ENCODE measurements at places on chromosomes 16 and 17.

- no peak for DNase-seq
Observed at GRCh38 chr17:29162909-29163341, 17.3 kb downstream of the MYO18A start.

- no peak for DNase-seq
Observed at GRCh38 chr16:25874196-25874595, 182.4 kb downstream of the HS3ST4 start.

DNA sequence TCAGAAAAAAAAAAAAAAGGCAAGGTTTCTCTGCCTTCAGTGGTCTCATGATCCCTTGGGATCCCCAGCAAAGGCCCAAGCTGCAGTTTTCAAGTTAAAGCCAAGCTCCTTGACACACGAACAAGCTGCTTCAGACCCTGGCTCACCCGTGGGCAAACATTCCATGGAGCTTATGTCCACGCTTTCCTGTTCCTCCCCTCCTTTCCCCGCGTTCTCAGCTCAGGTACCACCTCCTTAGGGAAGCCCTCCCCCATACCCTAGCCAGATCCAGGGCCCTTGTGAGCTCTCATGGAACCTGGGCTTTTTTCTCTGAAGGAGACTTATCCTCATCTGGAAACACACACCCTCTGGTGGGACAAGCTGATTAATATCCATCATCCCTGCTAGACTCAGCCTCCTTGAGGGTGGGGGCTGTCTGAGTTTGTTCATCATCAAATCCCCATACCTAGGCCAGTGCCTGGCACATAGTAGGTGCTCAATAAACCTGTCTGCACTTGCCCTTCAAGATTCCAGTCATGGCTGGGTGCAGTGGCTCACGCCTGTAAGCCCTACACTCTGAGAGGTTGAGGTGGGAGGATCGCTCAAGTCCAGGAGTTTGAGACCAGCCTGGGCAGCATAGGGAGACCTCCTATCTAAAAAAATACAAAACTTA lies 54.7 kb downstream of the COTL1 start:
- no peak for DNase-seq

- no peak for DNase-seq
Observed at GRCh38 chr16:30092373-30093010, 768 bp upstream of the TBX6 start.

GRCh38 chr17:58289869-58290268 lies 9.1 kb upstream of the MPO start:
- DNase-seq = no peak

GRCh38 chr17:30249460-30249859 lies 14.0 kb upstream of the SLC6A4 start:
- no peak for DNase-seq

DNA sequence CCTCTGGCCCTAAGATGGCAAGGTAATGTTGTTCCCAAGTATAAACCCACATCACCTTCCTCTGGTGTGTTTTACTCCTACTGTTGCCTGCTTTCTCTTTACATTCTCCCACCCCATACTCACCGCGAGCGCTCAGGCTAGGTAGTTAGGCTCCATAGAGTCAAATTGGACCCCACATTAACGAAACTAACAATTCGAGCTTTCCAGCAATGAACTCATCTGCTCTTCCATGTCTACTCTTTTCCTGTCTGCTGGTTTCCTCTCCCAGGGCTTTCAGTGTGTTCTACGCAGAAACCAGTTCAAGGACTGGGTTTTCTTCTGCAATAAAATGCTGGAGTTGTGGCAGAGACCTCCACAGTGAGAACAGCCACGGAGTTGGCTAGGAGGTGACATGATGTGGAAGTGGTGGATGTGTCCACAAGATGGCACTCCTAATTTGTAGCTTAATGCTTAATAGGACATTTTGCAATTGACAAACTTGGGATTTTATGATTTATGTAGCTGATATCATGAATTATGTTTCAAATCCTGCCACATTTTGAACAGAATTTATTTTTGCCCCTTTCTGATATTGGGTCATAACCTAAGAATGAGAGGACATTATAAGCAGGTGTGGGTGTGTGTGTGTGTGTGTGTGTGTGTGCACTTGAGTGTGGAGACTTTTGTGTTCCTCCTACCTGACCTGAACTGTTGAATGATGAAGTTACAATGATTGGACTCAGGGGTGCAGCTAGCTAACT lies 2.2 kb upstream of the UQCRC2 start:
- DNase-seq = no peak

DNA sequence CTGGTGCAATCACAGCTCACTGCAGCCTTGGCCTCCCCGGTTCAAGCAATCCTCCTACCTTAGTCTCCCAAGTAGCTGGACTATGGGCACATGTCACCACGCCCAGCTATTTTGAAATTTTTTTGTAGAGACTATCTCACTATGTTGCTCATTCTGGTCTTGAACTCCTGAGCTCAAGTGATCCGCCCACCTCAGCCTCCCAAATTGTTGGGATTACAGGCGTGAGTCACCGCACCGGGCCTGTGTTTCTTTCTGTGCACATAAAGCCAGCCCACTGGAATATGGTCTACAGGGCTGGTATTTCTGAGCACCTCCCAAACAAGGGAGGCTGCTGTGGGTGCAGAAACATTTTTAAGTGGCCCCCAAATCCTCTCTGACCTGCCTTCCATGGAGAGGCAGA lies 8.4 kb downstream of the TMEM95 start:
- no peak for DNase-seq

- DNase-seq = no peak
Observed at GRCh38 chr17:6067060-6067459, 3.1 kb upstream of the WSCD1 start.
